ENCODE measurements at places on chromosomes 3 and 15.

DNA sequence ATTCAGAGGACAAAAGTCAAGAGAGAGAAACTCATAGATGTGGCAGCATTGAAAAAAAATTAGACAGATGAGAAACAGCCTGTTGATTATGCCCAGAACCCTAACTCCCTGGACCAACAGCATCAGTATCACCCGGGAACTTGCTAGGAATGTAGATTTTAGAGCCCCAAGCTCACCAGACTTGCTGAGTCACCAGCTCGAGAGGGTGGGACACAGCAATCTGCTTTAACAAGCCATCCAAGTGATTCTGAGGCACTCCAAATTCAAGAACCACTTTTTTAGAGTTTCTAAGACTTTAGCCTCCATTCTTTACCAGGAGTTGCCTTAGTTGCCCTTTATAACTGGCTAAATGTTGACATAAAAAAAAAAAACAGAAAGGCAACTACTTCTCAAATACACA lies 70.9 kb downstream of the CGGBP1 start:
- no peak for DNase-seq

DNA sequence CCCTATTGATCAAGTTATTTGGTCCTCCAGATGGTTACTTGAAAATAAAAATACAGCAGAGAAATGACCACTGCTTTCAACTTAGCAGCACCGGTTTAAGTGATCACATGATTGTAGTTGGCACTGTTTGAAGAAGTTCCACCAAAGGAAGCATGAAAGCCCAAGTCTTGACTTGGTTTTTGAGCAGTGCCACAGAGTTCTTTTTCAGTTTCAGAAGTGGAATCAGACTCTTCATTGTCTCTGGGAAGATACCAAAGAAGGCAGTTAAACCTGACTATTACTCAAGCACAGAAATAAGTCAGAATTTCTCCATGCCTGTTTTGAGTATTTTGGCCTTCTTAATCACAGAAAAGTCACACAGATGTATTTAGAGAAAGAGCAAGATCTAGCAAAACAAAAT lies 66.7 kb downstream of the BBX start:
- no peak for DNase-seq

- no peak for DNase-seq
These were observed 149.3 kb downstream of the UNC13C start for GRCh38 chr15:54127574-54127973.

- no peak for DNase-seq
These were observed 147.5 kb upstream of the NUDT16 start for GRCh38 chr3:131233900-131234668.

- DNase-seq: no peak
These were observed 13.0 kb upstream of the CSK start for GRCh38 chr15:74768771-74769342.

GRCh38 chr15:55234104-55234799 lies 37.5 kb upstream of the RSL24D1 start:
- DNase-seq: no peak

DNA sequence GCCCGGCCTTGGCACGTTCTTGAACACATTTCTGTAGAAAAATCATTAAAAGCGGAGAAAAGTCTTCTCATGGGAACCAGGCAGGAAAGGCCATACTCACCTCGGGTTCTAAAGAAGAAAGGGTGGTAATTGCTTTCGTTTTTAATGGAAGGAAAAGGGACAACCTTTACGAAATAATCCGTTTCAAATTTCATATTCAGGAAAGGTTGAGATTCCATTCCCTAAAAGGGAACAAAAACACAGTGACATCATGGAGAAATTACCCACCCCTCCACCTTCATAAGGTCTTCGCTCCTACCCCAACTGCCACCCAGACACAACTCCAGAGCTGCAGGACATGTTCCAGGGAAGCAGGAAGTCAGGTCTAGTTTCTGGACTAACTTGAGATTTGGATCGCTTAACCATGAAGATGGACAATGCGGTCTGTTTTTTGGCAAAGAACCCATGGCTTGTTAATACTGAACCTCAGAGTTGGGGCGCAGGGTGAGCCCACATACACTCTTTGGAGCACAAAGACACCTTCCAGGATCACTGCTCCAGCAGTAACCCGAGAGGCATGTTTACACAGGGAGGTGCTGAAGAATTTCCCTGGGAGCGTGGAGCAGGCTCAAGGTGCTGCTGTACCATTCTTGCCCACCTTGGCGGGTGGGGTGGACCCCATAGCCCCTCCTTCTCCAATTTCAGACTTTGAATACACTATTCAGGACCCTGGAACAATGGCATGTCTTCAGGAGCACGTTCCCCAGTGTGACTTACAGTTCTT lies 49.2 kb downstream of the SPATA12 start:
- DNase-seq: no peak

GRCh38 chr3:65268426-65268825 lies 580.6 kb upstream of the ADAMTS9 start:
- no peak for DNase-seq

GRCh38 chr15:90268415-90268814 lies 2.9 kb downstream of the NGRN start:
- no peak for DNase-seq

DNA sequence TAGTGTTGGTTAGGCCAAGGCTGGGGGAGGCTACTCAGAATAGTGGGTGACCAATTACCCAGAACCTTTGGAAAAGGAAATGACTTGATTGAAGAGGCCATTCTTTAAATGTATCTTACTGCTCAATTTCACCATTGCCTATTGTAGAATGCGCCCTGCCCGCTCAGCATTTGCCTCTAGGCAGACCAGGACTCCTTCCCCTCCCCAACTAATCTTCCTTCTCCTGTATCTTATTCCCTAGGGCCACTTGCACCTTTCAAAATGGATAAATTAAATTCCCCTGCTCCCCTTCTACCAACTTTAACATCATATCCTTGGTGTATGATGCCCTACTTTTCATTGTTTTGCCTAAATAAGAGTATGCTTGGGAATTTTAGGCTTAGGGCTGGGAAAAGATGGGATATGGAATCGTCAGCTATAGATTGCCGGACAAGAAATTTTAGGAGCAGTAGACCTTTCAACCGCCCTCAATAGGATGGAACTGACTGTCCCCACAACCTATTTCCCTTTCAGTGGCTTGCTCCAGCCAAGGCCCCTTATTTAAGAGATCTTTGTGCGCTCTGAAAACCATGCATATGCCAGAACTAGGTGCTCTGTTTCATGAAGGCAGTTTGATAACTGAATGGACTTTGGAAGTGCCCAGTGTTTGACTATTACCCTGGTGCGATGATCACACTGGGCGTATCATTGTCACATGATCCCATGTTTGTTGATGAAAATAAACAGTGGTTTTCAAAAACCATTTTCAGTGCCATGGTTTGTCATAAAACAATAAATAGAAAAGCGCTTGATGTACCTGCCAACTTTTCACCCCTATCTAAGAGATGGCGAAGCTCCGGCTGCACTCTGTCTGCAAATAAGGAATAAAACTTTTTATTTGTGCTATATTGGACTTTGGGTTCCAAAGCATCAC lies 74.3 kb upstream of the TSEN2 start:
- no peak for DNase-seq

- DNase-seq: no peak
These were observed 13.3 kb downstream of the STAC start for GRCh38 chr3:36393563-36393962.

Data from stimulated activated CD4-positive, alpha-beta T cell treated with anti-CD3 and anti-CD28 coated beads, Interleukin-1b, Interleukin-23, amount 100 ng/mL, for 1 hour (primary cell).